ENCODE measurements at places on chromosomes 5 and 9.

- no peak for DNase-seq
Observed at GRCh38 chr5:59182760-59183159, 599.9 kb downstream of the RAB3C start.

GRCh38 chr5:61394078-61394704 lies 62.1 kb downstream of the ZSWIM6 start:
- DNase-seq, result no peak

DNA sequence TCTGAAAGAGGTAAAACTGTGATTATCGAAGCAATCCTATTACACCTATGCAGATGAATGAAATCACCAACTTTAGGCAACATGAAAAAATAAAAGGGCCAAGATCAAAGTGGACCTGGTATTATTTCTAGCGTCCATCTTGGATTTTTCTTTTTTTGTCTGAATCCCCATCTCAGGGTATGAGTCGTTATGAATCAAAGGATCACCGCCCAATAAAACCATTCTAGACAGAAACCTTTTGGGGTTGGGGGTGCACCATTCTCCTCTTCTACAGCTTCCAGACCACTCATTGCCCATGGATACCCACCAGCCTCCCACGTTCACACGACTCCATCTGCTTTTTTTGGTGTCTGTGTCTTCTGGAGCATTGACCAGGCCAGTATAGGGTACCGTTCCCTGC lies 33.4 kb downstream of the MAP1B start:
- DNase-seq, result no peak

GRCh38 chr5:149002761-149003689 lies 59.8 kb downstream of the SH3TC2 start:
- no peak for DNase-seq

DNA sequence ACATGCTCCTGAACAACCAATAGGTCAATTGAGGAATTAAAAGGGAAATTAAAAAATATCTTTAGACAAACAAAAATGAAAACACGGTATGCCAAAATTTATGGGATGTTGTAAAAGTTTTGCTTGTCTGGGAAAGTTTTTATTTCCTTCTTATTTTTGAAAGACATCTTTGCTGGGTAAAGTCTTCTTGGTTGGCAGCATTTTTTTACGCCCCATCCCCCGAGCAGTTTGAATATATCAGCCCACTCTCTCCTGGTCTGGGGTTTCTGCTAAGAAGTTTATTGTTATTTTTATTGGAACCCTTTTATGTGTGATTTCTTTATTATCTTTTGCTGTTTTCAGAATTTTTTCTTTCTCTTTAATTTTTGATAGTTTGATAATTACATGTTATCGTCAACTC lies 16.3 kb downstream of the XRCC4 start:
- DNase-seq, result no peak

DNA sequence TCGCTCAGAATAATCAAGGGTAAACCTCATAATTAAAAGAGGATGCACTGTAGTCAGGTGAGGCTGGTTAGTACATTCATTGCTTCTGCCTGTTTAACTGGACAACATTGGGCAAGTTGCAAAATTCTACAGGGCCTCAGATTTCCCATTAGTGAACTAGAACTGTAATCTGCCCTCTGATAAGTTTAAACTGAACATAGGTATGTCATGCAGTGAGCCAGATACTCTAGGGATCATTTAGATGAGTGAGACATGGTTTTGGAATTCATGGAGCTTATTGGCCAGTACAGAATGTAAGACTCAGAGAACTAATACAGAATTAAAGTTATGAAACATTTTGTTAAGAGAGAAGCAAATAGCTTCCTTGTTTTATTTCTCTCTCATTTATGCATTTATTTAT lies 35.9 kb downstream of the RNF44 start:
- no peak for DNase-seq

DNA sequence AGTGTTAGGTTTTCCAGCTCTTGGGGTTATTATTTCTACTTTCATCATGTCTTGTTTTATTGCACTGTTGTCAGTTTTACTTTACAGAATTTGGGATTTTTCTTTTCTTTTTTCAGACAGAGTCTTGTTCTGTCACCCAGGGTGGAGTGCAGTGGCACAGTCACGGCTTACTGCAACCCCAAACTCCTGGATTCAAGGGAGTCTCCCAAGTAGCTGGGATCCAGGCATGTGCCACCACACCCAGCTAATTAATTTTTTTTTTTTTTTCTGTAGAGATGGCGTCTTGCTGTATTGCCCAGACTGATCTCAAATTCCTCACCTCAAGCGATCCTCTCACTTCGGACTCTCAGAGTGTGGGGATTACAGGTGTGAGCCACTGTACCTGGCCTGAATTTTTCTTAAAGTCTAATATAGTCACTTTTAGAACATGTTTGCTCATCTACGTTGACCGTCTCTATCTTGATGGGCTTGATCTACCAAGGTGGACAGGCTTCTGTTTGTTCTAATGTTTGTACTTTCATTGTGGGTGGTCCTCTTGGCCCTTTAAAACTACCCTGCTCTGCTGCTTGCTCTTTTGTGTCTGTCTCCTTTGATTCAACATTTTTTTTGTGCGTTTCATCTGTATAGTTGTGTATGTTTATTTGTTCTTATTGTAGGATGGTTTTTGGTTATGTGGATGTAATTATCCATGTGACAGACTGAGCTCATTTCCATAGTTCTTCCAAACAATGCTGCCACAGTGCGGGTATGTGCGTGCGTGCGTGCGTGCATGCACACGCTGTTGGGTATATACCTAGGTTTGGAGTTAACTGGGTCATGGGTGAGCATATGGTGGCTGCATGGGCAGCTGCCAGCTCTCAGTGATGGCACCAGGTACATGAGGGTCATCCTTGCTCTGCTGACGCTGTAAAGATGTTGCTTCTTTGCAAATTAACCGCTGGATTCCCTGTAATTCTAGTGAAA lies 18.1 kb downstream of the PRRC2B start:
- DNase-seq, result no peak

GRCh38 chr9:109811876-109812275 lies 31.9 kb downstream of the PALM2AKAP2 start:
- DNase-seq, result no peak

- DNase-seq, result peak; percentile 80
Observed at GRCh38 chr5:14676320-14676719, 11.8 kb downstream of the OTULIN start.

- no peak for DNase-seq
Observed at GRCh38 chr9:96089452-96090085, 212.4 kb downstream of the HSD17B3 start.

All from hematopoietic multipotent progenitor cell treated with erythropoietin and hydrocortisone succinate and interleukin-3 and kit ligand, for 8 days (in vitro differentiated cells).